Activated T-helper 1 cell treated with anti-CD3 and anti-CD28 coated beads, Interleukin-2, amount 50 U/mL, for 16 hours (primary cell): ENCODE measurements at places on chromosomes 4 and X.

DNA sequence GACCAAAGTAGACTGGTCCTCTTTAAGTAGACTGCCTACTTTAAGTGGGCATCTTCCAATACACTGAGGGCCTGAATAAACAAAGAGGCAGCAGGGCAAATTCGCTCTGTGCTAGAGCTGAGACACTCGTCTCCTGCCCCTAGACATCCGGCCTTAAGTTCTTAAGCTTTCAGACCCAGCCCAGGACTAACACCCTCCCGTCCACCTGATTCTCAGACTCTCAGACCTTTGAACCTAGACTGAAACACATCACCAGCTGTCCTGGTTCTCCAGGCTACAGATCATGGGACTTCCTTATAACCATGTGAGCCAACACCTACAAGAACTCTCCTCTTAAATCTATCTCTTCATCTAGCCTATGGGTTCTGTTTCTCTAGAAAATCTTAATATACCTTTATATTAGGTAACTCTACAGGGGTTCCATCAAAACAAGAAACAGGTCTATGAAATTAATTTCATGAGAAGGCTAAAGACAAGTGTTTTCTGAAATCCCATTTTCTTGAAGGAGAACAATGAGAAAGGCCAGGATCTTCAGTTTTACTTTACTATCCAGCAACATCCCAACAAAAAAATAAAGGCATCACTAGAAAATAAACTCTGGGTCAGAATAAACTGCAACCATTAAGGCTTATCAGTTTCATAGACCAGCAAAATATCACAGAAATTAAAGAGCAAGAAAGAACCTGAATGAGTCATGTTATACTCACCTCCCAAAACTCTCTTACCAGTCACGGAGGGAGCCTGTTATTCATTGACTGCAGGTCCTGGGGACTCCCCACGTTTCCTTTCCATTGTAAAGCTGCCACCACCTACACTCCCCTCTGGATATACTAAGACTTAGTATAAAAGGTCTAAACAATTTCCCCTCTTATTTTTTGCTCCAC, 14.8 kb downstream of the ADGRA3 start:
- DNase-seq, result no peak

DNA sequence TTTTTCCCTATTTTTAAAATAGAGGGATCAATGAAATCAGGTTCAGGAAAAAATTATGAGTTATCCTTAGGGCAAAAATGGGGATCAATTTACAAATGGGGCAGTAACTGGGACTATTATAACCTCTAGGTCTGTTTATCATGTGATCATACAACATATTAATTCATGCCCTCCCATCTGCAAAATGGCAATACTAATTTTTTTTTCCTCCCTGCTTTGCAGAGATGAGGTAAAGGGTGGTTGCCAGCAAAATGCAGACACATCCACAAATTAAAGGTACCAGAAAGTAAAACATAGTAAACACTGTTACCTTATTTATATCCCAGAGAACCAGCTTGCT, 467 bp downstream of the HSD17B11 start:
- DNase-seq, result no peak

- no peak for DNase-seq
These were observed 62.4 kb downstream of the LIMCH1 start for GRCh38 chr4:41600243-41600912.

GRCh38 chr4:16055471-16055870, 28.4 kb downstream of the PROM1 start:
- DNase-seq, result no peak

GRCh38 chr4:169765835-169766234, 8.1 kb upstream of the HPF1 start:
- DNase-seq, result no peak
